ENCODE measurements at places on chromosomes 2 and 18.

- no peak for DNase-seq
These were observed 585.1 kb downstream of the ZEB2 start for GRCh38 chr2:143934626-143935481.

DNA sequence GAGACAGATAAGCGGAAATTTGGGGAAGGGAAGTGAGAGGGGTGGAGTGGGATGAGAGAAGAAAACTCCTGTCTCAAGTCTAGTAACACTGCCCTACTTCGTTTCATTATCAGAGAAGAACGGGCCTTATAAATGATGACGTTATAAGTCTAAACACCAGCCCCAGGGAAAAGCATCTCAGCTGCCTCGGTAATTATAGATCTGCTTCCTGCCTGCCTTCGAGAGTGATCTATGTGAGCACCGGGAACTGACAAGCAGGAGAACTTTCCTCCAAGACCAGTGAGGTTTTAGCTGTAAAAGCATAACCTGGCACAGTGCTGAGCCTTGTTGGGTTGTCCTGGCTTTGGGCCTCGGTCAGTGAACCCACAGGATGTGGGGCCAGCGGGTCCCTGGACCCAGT lies 227.9 kb upstream of the SIX2 start:
- DNase-seq, result no peak

DNA sequence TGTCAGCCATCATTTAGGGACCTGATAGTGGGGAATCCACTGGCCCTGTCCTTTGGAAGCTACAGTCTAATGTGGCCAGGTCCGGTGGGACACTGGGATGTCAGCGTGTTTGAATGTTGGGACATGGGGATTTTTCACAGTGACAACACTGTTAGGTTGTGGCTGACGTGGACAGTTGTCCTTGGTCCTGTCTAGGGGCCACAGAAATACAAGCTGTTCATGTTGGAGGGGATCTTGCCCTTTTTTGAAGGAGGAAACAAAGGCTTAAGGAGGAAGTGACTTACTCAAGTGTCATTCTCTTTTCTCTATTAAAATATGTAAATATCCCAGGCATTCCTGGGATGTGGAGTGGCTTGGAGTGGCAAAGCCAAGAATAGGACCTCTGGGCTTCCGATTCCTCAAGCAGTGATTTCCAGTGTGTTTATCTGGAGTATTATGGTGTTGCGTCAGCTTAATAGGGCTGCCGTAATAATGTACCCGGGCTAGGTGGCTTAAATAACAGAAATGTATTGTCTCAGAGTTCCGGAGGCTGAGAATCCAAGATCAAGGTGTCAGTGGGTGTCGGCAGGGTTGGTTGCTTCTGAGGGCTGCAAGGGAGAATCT lies 8.5 kb downstream of the ACOXL start:
- DNase-seq, result no peak

GRCh38 chr2:102258025-102258385 lies 53.4 kb upstream of the IL1RL1 start:
- no peak for DNase-seq

- DNase-seq, result no peak
These were observed 9.8 kb downstream of the TBR1 start for GRCh38 chr2:161425728-161426454.

Data from cerebellar cortex (tissue), 1 donor.